ENCODE measurements at places on chromosomes 6 and 20. TPM values are rescaled to one million over a fixed set of nuclear protein-coding genes. Genes with fewer than 3 reads are reported as not detected.
A peak's percentile ranks its signal among the peaks of the same experiment; 100 is the strongest.

The FOXF2 gene
- total RNA-seq = 51.6 TPM

The NNAT gene
- not detected for total RNA-seq

DNA sequence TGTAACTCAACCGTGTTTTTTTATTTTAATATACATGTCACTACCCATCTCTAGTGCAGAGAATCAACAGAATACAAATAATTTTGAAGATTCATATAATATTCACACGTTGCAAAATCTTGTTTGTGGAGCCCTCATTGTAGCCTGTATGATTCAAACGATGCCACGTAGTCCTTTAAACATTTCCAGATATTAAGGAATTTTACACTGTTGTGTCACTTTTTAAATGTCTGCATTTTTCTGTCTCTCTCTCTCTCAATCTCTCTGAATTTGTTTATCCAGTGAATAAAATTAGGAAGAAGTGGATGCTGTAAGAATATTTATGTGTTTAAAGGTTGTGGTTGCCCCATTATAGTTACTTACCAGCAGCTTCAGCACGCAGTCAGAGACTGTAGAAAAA lies 262.0 kb downstream of the PAX1 start:
- DNase-seq = no peak

DNA sequence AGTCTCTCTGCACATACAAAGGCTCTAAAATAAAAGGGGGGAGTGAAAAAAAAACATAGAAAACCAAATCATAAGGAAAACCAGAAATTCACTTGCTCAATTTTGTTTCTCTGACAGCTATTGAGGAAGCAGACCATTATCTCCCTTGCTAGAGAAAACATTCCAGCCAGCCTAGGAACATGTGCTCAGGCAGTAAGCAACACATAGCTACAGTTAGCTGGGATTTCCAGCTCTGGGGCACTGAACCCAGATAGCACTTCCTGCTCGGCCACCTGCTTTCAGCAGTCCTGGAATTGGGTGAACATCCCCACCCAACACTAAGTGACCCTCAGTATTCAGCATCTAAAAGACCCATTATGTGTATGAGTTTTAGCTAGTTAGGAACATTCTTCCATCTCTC lies 61.3 kb downstream of the TNFRSF21 start:
- no peak for DNase-seq

The BEND3 gene
- total RNA-seq = 4.5 TPM

DNA sequence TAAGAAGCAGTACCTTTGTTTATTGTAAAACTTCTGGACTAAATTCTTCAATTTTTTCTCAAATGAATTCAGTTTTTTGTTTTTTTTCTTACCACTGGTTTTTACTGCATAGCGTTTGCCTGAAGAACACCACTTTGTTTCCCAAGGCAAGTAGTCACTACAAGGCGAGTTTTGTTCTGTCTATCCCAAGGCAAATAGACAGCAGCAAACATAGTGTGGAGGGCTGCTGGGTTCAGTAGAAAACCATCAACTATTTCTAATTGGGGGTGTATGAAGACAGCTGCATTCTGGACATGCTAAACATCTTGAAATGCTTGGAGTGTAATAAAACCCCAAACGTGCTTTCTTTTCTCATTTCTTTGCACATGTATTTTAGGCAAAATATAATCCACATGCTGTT lies 197.4 kb downstream of the ESR1 start:
- no peak for DNase-seq

DNA sequence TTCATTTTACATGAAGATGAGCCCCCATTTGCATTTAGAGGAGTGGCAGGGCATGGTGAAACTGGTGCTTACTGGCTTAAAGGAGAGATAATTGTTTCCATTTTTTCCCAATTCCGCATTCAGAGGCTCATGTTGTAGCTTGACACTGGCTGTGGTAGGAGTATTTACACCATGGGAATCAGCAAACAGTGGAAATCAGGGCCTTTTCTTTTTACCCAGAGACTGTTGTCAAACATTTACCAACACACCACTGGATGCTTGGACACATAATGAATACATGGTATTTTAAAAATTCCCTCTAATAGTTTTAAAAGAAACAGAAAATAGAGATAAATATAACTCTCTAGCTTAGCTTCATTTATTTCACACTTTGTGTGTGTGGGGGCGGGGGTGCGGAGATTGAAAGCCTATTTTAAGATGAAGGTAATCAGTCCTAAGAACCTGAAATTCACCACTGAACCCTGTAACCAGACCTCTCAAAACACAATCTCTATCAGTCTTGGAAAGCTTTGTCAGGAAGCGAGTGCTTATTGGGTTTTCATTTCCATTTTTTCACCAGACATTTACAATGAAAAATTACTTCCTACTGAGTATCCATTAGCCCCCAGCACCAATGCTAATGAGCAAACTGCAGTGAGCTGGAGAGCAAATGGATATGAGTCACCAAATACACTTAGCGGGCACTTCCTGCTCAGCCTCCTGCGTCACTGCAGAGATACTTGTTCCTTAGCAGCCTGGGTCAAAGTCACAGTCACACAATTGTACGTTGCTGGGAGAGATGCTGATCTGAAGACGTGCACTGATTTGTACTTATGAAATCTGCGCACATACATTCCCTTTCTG lies 532.0 kb downstream of the BCKDHB start:
- peak; percentile 91 for DNase-seq

The MICB gene
- total RNA-seq = 60.0 TPM

The ZSCAN23 gene
- 2.6 TPM for total RNA-seq

DNA sequence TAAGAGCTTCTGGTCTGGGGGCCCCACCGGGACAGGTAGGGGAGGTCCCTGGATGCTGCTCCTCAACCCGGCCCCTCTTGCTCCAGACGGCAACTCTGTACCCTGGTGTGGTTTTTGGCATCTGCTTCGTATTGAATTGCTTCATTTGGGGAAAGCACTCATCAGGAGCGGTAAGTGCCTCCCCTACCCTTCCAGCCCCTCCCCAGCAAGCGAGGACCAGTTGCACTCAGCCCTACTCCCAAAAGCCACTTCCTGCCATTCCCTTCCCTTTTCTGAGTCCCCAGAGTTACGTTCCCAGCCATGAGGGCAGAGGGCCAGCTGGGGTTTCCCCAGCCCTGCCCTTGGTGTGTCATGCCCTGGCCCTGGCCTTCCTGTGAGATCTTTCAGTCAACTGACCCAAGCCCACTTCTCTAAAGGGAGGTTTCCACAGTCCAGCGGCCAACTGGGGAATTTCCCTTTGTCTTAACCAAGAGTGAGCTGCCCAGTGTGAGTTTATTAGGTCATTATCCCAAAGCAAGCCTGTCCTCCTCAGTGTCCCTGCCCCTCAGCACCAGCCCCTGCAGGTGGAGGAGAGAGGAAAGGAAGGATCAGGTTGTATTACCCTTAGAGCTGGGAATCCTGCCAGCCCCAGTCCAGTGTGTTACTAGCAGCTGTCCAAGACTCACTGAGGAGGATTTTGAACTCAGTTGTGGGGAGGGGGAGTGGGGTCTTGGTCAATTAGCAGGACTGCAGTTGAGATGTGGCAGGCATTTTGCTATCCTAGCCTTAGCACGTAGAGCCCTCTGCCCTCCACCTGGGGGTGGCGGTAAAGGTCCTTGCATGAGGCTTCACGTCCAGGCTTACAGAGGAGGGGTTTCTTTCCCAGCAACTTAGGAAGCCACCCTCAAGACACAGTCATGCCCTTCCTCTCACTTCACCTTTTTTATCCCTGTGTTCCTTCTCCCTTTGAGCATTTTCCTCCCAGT lies 45.8 kb downstream of the TM9SF4 start:
- DNase-seq = peak; percentile 85

GRCh38 chr6:168563656-168564055 lies 122.7 kb downstream of the SMOC2 start:
- DNase-seq = no peak

The CST2 gene
- total RNA-seq = not detected

Data from SJSA1 (cell line).